Stimulated activated CD4-positive, alpha-beta T cell treated with anti-CD3 and anti-CD28 coated beads, Interleukin-4, amount 100 ng/mL, for 1 hour (primary cell): ENCODE measurements at places on chromosomes 1 and 21.

DNA sequence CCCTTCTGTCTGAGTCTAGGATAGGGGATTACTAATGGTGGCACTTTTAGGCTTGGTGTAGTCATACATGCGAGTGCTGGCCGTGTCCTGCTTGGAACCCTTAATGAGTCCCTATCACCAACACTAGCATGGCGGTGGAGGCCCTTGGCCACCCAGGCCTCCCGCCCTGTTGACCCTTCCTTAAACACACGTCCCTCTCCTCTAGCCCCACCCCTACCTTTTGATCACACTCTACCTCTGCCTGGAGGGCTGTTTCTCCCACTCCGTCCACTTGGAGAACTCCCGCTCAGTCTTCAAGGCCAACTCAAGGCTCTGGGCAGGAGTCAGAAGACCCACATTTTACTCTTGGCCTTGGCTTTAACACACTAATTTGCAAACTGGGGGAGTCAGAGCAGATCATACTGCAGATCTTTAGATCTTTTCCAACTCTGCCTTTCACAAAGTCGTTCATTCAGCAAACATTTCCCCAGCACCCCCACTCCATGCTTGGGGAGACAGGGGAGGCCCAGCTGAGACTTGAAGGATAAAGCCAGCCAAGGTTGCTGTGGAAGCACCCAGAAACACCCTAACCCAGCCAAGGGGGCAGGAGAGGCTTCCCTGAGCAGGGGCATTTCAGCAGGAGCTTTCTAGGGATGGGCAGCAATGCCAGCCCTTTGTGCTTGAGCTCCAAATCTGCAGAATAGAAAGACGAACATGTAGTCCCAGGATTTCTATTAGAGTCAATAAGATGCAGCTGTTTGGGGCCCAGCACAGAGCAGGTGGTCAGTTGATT is 1.9 kb downstream of the PODN start:
- DNase-seq: no peak

DNA sequence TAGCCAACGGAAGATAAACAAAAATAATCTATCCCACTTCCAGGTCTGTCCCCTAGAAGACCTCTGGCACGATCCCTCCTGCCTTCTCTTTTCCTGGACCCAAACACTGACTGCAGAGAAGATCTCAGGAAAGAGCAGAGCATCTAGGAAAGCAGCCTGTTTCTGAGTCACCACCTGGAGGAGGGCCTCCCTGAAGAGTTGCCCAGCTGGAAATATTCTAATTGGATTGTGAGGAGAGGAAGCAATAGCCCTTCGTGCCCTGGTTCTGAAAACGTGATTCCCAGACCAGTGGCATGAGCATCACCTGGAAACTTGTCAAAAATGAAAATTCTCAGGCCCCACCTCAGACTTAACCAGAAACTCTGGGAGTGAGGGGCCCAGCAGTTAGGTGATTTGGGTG is 411.1 kb downstream of the SETD4 start:
- no peak for DNase-seq

DNA sequence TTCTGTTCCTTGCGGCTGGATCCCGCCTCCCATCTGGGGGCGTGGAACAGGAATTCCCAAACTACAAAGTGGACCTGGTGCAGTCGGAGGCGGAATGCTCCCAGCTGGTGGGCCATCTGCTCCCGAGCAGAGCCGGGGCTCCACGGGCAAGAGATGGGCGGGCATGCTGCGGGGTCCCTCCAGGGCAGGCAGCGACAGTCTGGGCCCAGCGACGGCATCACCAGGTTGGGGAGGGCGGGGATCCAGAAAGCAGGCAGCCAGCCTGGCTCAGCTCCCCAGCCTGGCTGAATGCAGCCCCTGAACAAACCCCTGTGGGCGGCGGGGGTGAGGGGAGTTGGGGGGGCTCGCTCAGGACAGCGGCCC is 3.6 kb downstream of the MEGF6 start:
- DNase-seq: no peak

GRCh38 chr1:27005648-27006496 is 6.8 kb downstream of the TENT5B start:
- DNase-seq: no peak

- no peak for DNase-seq
These were observed 4.1 kb downstream of the DISC1 start for GRCh38 chr1:231630558-231631205.

- DNase-seq: no peak
These were observed 82.8 kb downstream of the DISP3 start for GRCh38 chr1:11561740-11562139.

GRCh38 chr1:87572891-87573290 is 244.2 kb downstream of the LMO4 start:
- no peak for DNase-seq

DNA sequence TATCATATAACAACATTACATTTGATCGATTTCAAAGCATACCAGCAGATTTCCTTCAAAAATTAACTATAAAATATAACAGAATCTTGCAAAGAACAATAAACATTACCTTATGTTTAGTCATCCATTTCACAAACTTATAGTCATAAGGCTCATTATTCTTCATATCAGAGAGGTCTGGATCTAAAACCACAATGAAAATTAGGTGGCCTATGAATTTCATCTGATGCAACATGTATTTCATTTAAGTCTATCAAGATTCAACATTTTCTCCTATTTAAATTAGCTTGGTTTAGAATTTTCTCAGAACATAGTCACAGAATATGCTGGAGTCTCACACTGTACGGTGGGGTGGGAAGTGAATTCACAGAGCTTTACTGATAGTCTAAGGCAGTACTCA is 49.2 kb downstream of the KYAT3 start:
- DNase-seq: no peak

- peak; percentile 70 for DNase-seq
These were observed 1.1 kb upstream of the SMG7 start for GRCh38 chr1:183470961-183471742.

DNA sequence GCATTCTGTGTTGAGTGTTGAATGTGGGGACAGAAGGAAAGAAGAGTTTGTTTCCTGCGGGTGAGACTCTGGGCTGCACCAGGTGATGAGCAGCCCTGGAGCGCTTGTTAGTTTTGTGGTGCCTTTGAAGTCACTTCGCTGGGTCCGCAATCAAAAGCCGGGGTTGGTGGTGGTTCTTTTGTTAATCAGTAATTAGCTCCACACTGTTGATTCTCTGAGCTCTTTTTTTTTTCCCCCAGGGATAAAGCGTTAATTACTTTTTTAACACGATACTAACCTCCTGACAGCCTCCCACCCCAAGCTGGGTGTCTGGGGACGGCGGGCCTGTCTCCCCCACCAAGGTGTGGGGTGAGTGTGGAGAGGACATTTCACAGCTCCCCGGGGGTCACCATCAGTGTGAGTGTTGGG is 56.6 kb downstream of the AGPAT3 start:
- DNase-seq: peak; percentile 21

- no peak for DNase-seq
These were observed 150.8 kb upstream of the ERG start for GRCh38 chr21:38649120-38649519.

GRCh38 chr1:185646202-185646683 is 87.9 kb upstream of the HMCN1 start:
- no peak for DNase-seq

DNA sequence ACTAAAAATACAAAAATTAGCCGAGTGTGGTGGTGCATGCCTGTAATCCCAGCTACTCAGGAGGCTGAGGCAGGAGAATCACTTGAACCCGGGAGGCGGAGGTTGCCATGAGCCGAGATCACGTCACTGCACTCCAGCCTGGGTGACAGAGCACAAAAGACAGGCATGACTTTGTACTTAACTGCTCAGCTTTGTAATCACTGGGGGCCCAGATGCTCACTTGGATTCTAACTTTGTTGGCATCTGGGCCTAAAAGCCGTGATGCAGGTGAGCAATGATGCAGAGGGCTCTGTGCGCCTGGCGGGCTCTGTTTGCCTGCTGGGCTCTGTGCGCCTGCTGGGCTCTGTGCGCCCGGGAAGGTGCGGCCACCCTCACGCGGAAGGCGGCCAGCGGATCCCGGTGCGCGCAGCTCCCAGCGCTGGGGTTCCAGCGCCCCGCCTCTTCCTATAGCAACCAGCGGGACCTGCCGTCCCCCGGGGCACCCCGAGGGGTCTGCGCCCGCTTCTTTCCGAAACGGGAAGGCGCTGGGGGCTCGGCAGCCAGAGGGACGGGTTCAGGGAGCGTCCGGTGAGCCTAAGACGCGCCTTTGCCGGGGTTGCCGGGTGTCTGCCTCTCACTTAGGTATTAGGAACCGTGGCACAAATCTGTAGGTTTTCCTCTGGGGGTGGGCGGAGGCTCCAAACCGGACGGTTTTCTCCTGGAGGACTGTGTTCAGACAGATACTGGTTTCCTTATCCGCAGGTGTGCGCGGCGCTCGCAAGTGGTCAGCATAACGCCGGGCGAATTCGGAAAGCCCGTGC is 31.7 kb downstream of the PRMT2 start:
- no peak for DNase-seq
